ENCODE measurements at places on chromosomes 6 and 20. TPM values are rescaled to one million over a fixed set of nuclear protein-coding genes. Genes with fewer than 3 reads are reported as not detected.

Gene PPIL6
- 0.27 TPM for total RNA-seq

Gene ATRN
- total RNA-seq: 8.2 TPM

Gene BNIP5
- total RNA-seq: not detected

Gene RHAG
- total RNA-seq: not detected

Gene PKHD1
- total RNA-seq: not detected

Gene LSM14B
- total RNA-seq: 33.5 TPM

DNA sequence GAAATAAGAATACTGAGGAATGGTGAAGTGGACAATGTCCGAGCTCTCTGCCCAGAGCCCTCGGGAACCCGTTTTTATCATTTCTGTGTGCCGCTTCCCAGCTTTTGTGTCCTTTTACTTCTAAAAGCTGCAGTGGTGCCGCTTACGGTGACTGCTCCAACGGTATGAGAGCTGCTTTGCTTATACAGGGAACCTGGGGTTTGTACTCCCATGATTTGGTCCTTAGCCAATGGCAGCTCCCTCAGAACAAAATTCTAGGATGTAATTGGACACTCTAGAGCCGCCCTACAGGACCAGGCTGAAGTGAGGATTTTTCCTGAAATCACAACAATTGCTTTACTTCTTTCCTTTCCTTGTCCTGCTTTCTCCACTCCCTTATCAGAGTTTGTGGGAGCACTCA is 24.2 kb upstream of the PCSK2 start:
- no peak for DNase-seq
- H3K36me3 ChIP-seq: no peaks in the 10 kb centered on the region
- H3K4me1 ChIP-seq: no peaks in the 10 kb centered on the region
- H3K4me3 ChIP-seq: no peak overlapping the region

DNA sequence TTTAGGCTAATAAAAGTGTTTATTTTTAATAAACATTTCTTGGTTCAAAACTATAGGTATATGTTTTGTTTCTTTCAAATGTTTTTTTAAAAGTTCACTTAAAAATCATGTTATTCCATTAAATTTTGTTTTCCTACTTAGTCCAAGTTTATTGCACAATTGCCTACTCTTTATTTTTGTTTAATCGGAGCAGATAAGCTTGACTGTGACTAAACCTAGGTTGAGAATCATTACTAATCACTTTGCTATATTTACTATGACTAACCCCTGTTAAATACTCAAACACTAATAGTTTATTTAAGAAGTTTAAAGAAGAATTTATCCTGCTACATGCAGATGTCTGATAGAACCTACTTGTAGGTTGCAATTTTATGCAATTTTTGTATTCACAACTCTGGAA is 18.8 kb downstream of the MAP3K4 start:
- H3K4me3 ChIP-seq: no peak overlapping the region
- peaks cover 8% of the 10 kb centered on the region for H3K36me3 ChIP-seq
- H3K27me3 ChIP-seq: no peaks in the 10 kb centered on the region
- DNase-seq: no peak

DNA sequence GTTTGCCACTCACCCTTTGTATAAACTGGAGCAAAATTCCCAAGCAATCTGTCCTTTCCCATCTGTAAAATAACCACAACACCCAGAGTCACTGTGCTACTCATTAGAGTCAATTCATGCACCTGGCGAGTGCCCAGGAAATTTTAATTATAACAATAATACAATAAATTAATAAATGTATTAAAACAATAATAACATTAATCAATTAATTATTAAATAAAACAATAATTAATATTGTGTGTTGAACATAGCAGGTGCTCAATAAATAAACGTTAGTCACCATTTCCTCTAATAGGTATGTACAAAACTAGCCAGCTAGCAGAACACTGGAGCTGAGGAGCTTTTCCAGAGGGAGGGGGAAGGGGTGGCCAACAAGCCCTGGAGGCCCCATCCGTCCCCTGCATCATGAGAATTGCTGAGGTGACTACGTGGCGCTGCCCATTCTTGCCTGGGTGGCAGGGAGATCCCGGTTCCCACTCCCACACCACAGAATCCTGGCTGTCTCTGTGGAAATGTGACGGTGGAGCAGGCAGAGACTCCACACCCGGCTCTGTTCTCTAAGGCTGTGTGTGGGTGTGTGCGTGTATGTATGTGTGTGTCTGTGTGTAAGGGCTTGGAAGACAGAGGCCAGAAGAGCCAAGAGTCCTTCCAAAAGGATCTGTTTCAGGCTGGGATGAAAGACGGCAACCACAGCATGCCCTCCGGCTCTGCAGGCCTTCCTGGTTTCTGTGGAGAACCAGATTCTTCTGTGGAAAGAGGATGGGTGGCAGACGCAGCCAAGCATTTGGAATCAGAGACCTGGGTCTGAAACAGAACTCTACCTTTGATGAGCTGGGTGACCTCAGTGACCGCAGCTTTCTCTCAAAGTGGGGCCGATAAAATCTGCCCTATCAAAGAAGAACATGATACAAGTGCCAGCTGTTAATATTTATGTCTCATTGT is 18.8 kb upstream of the EZR start:
- no peak for DNase-seq
- no peak overlapping the region for H3K27ac ChIP-seq
- no peaks in the 10 kb centered on the region for H3K27me3 ChIP-seq
- H3K36me3 ChIP-seq: no peaks in the 10 kb centered on the region
- H3K4me1 ChIP-seq: no peaks in the 10 kb centered on the region

GRCh38 chr6:105810105-105810921 is 275.8 kb upstream of the PRDM1 start:
- peaks cover 33% of the 10 kb centered on the region for H3K4me1 ChIP-seq
- H3K36me3 ChIP-seq: no peaks in the 10 kb centered on the region
- H3K27ac ChIP-seq: peak overlapping the region; percentile 50

DNA sequence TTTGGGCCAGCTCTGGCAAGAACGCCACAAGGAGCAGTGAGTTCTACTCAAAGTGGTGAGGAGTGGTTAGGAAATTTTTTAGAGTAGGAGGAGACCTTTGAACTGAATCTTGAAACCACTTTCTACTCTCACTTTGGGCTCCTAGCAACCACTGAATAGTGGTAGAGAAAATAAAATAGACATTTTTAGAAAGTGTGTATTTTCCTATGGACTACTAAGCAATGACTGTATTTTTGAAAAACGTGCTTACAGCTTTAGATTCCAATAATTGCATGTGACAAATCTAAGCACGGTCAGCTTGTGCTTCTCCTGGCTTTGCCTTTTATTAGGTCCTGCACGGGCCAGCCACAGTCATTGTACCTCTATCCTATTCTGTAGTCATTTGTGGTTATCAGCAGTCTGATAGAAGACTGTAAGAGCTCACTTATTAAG is 8.7 kb upstream of the IFNGR1 start:
- H3K4me3 ChIP-seq: no peak overlapping the region
- H3K36me3 ChIP-seq: no peaks in the 10 kb centered on the region
- no peak for DNase-seq
- peaks cover 60% of the 10 kb centered on the region for H3K4me1 ChIP-seq
- H3K27ac ChIP-seq: no peak overlapping the region
- H3K27me3 ChIP-seq: peaks cover 9% of the 10 kb centered on the region

GRCh38 chr6:170075659-170076223 is 215.1 kb downstream of the DLL1 start:
- H3K36me3 ChIP-seq: no peaks in the 10 kb centered on the region
- no peaks in the 10 kb centered on the region for H3K4me1 ChIP-seq
- peaks cover 8% of the 10 kb centered on the region for H3K27me3 ChIP-seq
- H3K4me3 ChIP-seq: no peak overlapping the region

DNA sequence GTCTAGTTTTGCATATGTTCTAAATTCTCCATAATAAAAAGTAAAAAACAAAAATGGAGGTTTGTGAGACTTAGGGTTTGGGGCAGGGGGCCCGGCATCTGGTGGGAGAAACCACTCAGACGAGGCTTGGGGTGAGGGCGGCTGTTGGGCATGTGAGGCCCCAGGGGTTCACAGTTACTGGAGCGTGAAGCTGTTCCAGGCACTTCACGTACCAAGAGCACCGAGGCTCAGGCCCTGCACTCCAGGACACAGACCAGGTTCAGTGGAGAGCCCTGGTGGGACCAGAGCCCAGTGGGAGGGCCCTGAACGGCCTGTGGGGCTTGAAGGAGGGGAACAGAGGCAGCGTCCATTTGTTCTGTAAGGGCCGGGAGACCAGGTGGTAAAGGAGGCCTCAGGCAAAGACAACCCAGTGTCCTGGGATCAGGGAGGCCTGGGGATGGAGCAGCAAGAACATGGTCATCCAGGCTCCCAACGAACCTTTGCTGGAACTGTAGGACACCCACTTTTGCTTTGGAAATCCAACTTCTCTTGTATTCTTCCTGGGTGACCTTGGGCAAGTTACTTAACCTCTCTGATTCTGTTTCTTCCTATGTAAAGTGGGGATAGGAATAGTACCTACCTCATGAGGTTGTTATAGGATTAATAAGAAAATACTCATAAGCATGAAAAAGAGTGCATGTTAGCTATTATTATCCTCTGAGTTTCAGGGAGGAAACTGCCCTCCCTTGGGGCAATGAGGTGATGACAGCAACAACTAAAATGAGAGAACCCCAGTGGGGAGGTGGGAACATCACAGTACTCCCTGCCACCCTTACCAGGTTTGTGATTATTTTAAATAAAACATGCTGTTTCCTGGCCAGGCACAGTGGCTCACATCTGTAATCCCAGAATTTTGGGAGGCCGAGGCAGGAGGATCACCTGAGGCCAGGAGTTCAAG is 1.1 kb upstream of the FGD2 start:
- no peaks in the 10 kb centered on the region for H3K27me3 ChIP-seq
- no peak overlapping the region for H3K4me3 ChIP-seq
- H3K36me3 ChIP-seq: no peaks in the 10 kb centered on the region
- DNase-seq: no peak
- H3K4me1 ChIP-seq: peaks cover 14% of the 10 kb centered on the region

GRCh38 chr6:14995966-14996602 is 249.8 kb upstream of the JARID2 start:
- H3K27me3 ChIP-seq: no peaks in the 10 kb centered on the region
- no peak overlapping the region for H3K27ac ChIP-seq
- DNase-seq: no peak
- no peaks in the 10 kb centered on the region for H3K4me1 ChIP-seq
- H3K4me3 ChIP-seq: no peak overlapping the region

Data from activated CD8-positive, alpha-beta T cell treated with anti-CD3 and anti-CD28 coated beads for 36 hours (primary cell).